EL (cell line): ENCODE measurements at places on chromosomes 12 and 14.

DNA sequence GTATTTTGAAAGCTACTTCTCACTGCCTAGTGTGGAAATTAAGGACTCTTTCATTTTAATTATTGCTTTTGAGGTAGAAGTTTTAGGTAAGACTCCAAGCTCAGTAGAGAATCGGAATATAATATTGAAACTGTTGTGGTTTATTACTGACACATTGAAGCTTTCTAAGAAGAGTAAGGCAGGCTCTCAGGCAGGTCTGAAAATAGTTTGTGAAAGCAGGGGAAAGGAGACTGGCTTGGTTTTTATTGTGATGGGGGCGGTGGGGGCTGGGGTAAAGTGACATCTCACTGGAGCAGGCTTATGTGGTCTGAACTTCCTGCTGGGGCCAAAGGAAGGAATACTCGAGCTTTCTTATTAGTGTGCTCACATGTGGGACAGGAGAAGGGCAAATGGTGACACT lies 79.5 kb downstream of the OTOGL start:
- no peak for DNase-seq

- no peak for DNase-seq
These were observed 17.3 kb downstream of the TMEM132D start for GRCh38 chr12:129886541-129886940.

GRCh38 chr12:54014377-54015017 lies 5.7 kb downstream of the HOXC8 start:
- no peak for DNase-seq

- peak; percentile 53 for DNase-seq
These were observed 387.9 kb downstream of the DAD1 start for GRCh38 chr14:22200977-22201605.

DNA sequence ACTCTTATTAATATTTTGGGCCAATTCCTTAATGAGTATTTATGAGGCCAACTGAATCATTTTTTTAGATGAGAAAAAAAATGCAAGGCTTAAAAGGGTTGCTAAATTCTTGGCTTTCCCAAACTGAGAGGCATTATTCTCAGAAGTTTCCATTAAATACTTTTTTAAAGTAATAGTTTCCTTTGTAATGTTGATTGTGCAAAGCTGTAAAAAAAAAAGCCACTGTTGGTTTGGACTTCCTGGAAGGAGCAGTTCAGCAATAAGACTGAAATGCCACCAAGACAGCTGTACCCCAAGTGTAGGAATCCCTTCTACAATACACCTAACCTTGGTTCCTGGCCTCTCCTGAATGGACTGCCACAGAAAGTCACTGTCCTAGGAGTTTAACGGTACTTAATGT lies 231.3 kb downstream of the MON2 start:
- DNase-seq, result no peak

- DNase-seq, result no peak
These were observed 590 bp downstream of the DDIT3 start for GRCh38 chr12:57519796-57520052.

DNA sequence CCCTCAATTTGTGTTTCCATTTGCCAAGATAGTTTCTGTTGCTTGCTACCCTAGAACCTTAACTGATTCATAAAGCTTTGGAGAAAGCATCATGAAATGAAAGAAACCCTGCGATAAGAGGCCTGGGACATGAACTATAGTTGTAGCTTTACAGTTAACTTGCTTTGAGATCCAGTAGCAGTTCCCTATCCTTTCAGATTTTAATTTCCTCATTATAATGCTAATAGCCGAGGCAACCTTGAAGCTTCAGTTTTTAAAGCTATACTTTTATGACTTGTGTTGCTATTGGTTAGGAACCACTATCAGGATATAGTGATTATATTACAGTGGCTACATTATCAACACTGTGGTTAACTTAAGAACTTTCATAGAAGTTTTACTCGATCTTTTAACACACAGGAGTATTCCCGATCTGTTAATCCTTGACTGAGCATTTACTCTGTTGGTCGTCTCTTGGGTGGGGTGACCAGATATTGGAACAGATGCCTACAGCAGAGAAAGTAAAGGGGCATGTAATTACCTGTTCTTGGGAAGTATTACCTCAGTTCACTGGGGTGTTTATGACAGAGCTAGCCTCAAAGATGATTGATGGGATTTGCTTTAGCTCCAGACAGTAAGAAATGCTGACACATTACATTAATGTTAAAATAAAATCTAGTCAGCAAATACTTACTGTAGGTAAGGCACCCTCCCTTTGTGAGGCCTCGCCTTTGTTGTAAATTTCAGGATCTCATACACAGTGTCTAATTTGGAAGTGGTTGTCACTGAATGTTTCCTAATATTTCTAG lies 86.2 kb upstream of the CSRP2 start:
- no peak for DNase-seq

GRCh38 chr12:76495556-76495955 lies 64.0 kb downstream of the OSBPL8 start:
- DNase-seq, result no peak

GRCh38 chr12:6697584-6698351 lies 2.8 kb downstream of the PIANP start:
- DNase-seq, result peak; percentile 80

DNA sequence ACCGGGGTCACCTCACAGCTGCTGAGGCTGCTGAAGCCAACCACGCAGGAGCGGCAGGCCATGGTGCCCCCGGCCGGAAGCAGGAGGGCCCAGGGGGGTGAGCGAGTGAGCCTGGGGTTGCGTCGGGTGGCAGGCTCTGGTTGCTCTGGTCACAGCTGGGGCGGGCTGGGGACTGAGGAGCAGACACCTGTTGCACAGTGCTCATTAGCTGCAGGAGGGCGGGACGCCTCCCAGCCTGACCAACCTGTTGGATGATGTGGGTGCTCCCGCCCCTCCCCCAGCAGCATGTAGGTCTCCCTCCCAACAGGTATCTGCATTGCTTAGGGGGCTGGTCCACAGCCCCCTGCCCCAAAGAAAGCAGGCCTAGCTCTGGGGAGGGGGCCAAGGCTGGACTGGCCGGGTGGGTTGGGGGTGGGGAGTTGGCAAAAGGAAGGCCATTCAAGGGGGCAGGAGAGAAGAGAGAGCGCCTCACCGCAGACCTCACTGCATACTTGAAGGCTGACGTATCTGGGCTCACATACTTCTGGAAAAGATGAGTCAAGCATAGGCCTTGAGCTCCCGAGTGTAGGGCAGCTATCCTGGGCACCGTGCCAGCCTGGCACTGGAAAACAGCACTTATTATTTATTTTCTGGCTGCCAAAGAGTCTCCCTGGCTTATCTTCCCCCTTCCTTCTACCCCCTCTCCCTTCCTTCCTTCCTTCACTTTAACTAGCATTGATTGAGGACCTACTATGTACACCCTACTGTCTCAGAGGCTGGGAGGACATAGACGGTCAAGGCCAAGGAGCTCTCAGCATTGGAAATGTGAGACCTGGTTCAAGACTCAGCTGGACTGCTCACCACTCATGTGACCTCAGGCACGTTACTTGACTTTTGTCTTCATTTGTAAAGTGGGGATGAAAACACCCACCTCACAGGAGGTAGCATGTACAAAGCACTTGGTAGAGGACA lies at the start of gene KRT80:
Gene KRT80, minus strand, starts transcription at position 174 of the 951 bp plus-strand sequence. Its CDS starts 112 bp downstream, at position 62.
- peak; percentile 99 for DNase-seq

- DNase-seq, result no peak
These were observed 21.1 kb downstream of the ZFHX2 start for GRCh38 chr14:23530375-23531055.
